LHCN-M2 (cell line): ENCODE measurements at places on chromosomes 5 and 9.

DNA sequence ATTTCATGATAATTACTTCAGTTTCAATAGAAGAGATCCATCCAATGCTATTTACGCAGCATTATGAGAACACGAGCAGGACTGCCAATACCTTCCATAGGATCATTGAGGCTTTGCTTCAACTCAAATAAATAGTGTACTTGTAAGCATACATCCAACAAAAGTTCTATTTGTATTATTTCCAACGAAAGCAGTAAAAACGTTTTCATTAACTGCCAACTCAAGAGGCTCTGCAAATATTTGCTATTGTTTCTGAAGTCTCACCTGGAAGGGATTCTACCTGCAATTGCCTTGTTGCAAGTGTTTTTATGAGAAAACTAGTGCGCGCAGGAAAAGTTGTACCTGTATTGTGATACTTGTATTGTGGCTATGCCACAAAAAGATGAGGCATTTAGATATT is 11.0 kb upstream of the GNPDA1 start:
- no peak for DNase-seq

GRCh38 chr9:37507566-37508134 is 21.9 kb downstream of the POLR1E start:
- no peak for DNase-seq

- no peak for DNase-seq
Measured at GRCh38 chr9:17322882-17323864, 188.3 kb downstream of the CNTLN start.

- DNase-seq, result peak; percentile 49
Measured at GRCh38 chr5:95422838-95423237, 31.7 kb downstream of the FAM81B start.
